Activated T-helper 1 cell treated with anti-CD3 and anti-CD28 coated beads, Interleukin-12 subunit alpha, Interleukin-12 subunit beta, Interleukin-2, Interleukin-4 antibody, amounts not matched to agents 30 ng/mL and 10 ng/mL and 1 ng/mL, durations not matched to agents 14 hours and 24 hours and 36 hours (primary cell): ENCODE measurements at places on chromosomes 7 and 10.

GRCh38 chr10:34705563-34705962, 109.5 kb downstream of the PARD3 start:
- DNase-seq, result no peak

GRCh38 chr7:1227814-1228544, 4.7 kb upstream of the UNCX start:
- no peak for DNase-seq

GRCh38 chr7:95596198-95597063, at the start of gene PDK4:
Gene PDK4, minus strand, starts transcription at chr7:95596516. Its CDS starts 223 bp downstream, at chr7:95596293.
- DNase-seq, result no peak

- no peak for DNase-seq
These were observed 27.4 kb upstream of the SYPL1 start for GRCh38 chr7:106139265-106140251.

GRCh38 chr10:88831709-88832108, 19.9 kb downstream of the ANKRD22 start:
- peak; percentile 26 for DNase-seq

- no peak for DNase-seq
These were observed 90.6 kb upstream of the ODAD2 start for GRCh38 chr10:28089467-28089866.

- DNase-seq, result no peak
These were observed 70.4 kb downstream of the ZFAND4 start for GRCh38 chr10:45602082-45602730.
